ENCODE measurements at places on chromosomes 1 and 21.

DNA sequence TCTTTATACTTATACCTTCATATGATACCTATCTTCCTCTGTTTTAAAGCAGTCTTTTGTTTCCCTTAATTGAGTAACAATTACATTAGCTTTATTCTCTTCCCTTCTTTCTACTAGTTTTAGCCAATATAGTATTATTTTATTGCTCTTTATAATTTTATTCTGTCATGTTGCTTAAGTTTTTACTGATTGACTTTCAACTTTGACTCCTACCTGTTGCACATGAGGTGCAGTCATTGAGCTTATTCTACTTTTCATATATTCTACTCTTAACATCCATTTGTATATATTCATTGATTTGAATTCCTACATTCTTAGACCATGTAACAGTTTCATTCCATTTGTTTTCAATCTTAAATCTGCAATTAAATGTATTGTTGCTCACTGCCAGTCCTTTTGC is 49.2 kb downstream of the AGO3 start:
- DNase-seq, result no peak

- no peak for DNase-seq
Observed at GRCh38 chr1:114472408-114472807, 38.6 kb downstream of the TRIM33 start.

GRCh38 chr1:207658408-207658807 is 13.5 kb downstream of the CR1L start:
- DNase-seq, result no peak

DNA sequence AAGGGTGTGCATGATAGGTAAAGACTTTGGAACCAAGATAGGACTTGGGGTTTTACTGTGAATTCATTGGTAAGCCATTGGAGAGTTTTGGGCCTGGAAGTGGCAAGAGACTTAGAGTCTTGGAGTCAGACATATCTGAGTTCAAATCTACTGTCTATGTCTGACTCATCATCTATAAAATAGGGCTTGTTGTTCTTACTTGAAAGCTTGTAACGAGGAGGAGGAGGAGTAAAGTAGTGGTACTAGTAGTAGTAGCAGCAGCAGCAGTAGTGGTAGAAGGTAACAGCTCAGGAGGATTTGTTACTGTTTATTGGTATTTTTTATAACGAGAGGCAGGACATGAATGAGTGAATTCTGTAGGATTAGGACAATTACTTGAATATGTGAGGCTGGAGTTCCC is 62.7 kb downstream of the CACHD1 start:
- no peak for DNase-seq

DNA sequence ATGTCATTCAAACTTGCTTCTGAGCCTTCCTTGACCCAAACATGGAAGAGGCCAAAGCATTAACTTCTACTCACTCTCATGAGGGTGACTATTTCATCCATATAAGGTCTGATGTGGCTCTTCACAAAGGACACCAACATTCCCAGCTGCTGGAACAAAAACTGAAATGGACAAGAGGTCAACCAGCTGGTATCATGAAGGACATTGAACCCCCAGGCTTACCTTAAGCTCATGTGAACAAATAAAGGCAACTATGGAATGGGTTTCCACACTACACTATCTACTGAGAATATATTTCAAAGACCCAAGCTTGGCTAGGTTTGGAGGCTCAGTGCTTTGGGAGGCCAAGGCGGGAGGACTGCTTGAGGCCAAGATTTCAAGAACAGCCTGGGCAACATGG is 26.9 kb downstream of the ANGPTL7 start:
- DNase-seq, result no peak

DNA sequence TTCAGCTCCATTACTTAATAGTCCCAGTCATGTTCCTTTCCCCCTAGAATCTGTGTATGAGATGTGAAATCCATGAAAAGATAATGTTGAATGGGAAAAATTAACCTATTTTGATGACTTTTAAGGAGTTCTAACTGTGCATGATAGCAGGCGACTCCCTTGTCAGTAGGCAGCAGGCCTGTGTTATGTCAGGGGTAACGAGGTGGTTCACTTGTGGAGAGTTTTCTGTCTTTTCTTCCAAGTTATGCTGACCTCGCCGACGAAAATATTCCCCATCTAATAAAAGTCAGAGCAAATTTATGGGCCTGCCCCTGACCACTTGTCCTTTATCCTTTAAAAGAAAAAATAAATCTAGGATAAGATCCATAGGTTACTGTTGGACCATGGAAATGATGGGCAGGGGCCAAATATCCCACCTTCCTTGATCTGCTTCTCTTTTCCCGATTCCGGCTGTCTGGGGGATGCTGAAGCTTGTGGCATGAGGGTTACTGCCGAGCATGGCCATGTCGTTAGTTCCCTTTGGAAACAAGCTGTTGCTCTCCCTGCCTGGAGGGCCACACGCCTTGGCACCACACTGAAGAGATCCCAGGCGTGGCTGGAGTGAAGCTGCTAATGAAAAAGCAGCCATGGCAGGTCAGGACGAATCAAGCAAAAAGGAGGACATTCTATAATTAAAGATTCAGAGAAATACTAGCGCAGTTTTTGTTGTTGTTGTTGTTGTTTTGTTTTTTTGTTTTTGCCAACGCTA is 93.8 kb downstream of the ROR1 start:
- DNase-seq, result no peak

- DNase-seq, result no peak
Observed at GRCh38 chr21:45308194-45309068, 20.7 kb upstream of the POFUT2 start.

GRCh38 chr1:26097696-26098095 is 13.9 kb upstream of the PDIK1L start:
- DNase-seq, result no peak

DNA sequence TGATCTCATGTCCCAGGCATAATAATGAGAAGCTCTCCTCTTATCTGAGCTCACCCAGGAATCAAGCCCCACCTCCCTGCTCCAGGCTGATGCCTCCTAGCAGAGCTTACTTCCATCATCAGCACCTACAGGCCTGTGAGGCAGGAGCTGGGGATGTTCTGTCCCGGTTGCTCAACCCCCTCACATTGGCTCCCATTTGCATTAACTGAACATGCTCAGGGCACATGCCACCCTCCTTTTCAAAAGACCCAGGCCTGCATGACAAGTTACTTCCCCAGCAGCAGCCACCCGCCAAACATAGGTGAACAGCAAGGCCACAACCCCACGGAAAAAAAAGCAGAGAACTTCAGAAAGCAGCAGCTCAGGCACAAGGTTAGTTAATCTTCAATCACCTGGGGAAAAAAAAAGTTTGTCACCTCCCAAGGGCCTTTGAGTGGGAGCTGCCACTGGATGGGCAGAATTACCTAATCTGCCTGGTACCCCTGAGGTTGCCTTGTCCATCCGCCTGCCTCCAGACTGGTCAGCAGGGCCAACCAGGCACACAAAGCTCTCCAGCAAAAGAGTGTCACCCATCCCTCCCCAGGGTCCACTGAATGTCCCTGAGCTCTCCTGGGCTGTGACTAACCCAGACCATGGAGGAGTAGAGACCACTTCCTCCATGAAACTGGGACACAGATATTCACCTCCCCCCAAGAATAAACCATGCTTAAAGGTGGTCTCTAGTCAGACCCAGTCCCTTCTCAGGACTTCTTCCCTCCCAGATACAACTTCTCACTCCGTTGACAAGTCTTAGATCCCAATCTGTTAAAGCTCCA is 4.4 kb downstream of the KCNN3 start:
- no peak for DNase-seq

DNA sequence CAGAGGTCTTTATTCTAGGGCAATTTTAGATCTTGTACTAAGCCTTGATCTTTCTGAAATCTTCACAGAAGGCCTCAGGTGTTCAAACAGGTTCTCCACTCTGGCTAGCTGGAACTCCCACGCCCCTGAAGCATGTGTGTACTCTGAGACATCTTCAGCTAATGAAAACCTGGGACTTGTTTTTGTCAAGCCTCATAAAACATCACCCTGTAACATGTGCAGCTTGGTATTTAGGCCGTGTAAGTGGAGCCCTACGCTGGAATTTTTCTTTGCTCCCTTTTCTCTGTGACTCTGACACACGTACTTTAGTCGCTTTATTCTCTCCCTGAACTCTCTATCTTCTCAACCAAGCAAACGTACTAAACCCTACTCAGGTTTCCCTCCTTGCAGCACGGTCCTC is 701.9 kb upstream of the ZP4 start:
- DNase-seq, result no peak

DNA sequence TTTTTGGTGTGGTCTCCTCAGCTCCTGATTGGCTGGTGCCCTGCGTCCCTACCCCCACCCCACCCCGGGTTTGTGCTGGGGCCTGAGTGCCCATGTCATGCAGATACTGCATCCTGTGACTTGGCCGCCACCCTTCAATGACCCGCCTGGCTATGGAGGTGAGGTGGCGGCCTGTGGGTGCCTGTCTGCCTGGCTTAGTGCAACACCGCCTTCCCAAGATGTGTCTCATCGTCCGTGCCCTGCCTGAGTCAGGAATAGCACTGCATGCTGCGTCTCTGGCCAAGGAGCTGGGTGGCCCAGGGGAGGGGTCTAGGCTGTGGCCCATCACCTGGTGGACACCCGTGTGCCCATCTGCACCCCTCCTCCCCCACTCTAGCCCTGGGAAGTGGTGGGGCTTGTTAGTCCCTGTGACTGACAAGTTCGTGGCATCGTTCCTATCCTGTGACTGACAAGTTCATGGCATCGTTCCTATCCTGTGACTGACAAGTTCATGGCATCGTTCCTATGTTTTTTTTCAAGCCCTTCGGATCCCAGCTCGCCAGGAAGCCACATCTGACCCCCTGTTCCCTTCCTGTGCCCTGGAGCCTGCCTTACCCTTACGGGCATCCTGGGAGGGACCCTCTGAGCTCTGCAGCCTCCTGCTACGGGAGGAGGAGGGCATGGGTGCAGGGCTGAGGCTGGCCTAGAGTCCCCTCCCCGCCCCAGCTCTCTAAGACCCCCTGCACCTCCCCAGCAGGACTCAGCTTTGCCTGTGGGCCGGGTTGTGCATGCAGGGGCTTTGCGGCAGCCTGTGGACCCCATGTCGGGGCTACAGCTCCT is 7.5 kb downstream of the SLX9 start:
- DNase-seq, result no peak

DNA sequence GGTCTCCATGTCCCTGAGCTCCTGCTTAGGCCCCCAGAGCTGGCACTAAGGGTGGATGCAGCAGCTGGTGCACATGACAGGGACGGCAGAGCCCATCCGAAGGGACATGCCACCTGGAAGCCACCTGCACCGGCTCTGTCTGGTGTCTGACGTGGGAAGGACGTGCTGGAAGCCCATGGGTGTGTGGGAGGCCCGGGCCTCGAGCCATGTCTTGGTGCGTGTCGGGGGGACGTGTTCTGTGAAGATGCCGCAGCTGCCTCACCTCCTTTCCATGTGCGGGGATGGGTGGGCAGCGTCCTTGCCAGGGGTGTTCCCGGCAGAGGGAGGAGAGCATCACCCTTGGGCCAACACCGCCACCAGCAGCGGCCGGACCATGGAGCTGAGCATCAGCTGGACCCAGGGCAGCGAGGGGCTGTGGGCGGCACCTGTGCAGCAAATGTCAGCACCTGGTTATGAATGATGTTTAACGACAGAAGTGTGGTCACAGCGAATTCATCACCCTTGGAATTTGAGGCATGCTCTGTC is 15.5 kb upstream of the POFUT2 start:
- DNase-seq, result no peak

DNA sequence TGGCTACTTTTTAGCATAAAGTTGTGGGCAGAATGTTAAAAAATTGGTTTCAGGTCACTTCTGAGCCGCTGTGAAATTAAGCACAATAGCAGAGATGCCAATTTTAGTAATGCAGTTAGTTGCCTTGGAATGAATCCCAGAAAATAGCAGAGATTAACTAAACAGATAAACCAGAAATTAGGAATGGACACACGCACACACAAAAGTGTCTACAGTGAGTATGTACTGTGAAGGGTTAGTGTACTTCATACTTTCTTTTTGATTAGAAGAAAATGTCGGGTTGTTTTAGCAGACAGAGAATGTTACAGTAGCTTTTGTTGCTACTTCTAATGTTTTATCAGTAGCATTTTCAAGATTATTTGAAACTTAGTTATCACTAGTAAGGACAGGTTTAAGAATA is 106.7 kb downstream of the LEPR start:
- DNase-seq, result no peak

GRCh38 chr1:76998582-76999223 is 131.4 kb downstream of the ST6GALNAC5 start:
- no peak for DNase-seq

DNA sequence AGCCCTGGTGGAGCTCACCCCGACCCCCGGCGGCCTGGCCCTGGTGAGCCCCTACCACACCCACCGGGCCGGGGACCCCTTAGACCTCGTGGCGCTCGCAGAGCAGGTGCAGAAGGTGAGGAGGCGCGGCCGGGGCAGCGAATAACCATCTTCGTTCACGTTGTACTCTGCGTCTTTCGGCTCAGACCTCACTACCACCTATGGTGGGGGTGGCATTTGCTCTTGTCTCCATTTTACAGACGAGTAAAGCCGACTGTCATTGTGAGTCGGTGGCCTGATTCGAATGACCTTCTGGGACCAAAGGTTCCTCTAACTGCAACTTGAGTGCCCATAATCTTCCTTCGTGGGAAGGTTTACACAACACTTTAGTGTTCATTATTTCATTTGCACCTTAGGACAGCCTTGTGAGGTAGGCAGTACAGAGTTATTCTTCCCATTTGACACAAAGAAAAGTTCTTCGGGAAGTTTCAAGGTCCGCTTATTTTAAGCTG is 506 bp downstream of the C1orf50 start:
- DNase-seq, result no peak

GRCh38 chr1:63000508-63000907 is 216.6 kb downstream of the ATG4C start:
- DNase-seq, result no peak

DNA sequence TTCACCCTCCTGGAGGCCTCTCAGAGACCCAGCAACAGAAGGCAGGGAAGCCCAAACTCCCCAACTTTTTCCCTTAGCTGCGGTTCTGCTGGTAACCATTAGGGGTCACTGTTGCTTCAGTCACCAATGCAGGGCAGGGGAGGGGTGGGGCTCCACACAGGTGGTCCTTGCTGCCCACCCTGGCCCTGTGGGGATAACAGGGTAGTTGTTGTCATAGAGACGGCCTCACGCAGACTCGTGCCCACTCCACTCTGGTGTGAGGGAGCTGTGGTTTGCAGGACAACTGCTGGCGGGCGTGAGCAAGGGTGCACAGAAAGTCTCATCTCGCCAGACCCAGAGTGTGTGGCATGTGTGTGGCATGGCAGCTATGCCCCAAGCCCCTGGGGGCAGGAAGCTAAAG is 19.9 kb downstream of the INSRR start:
- no peak for DNase-seq

DNA sequence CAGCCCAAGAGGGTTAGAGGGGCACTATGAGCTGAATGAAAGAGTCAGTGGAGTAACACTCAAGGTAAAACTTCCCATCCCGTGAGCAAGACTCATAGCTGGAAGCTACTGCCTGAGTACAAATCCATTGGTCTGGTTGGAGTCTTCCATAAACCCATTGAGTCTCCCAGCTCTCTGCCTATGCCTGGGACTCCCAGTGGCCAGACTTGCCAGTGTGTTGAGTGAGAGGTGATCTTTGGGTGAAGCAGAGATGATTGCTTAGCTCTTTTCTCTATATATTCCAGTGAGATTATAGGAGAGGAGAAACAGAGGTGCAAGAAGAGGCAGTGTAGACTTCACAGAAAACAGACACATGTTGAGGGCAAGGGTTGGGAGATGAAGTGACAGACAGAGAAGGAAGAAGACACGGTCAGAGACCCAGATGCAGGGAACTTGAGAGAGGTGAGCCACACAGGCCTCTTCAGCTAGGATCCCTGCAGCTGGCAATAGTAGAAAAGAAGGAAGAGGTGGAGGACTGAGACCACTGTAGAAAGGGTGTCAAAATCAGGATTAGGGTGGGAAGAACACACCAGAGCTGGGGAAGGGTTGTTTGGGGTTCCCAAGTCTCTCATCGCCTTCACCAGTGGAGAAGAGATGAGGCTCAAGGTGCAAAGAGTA is 3.7 kb downstream of the FOXD2 start:
- no peak for DNase-seq

- no peak for DNase-seq
Observed at GRCh38 chr1:67005068-67005467, 48.9 kb downstream of the SLC35D1 start.

Measured in stimulated activated CD8-positive, alpha-beta memory T cell treated with anti-CD3 and anti-CD28 coated beads, Interleukin-7, amount 100 ng/mL, for 48 hours (primary cell).